ENCODE measurements at places on chromosomes 7 and 10. TPM values are rescaled to one million over a fixed set of nuclear protein-coding genes. Genes with fewer than 3 reads are reported as not detected.

- no peak for DNase-seq
- no peaks in the 10 kb centered on the region for H3K4me1 ChIP-seq
- H3K4me3 ChIP-seq = no peak overlapping the region
- peaks cover 14% of the 10 kb centered on the region for H3K27me3 ChIP-seq
- H3K36me3 ChIP-seq = no peaks in the 10 kb centered on the region
These were observed 25.8 kb upstream of the GPNMB start for GRCh38 chr7:23220690-23221305.

GRCh38 chr7:9711259-9711918 lies 1262.3 kb upstream of the PHF14 start:
- DNase-seq = no peak
- no peaks in the 10 kb centered on the region for H3K27me3 ChIP-seq
- H3K4me3 ChIP-seq = no peak overlapping the region
- H3K36me3 ChIP-seq = no peaks in the 10 kb centered on the region

DNA sequence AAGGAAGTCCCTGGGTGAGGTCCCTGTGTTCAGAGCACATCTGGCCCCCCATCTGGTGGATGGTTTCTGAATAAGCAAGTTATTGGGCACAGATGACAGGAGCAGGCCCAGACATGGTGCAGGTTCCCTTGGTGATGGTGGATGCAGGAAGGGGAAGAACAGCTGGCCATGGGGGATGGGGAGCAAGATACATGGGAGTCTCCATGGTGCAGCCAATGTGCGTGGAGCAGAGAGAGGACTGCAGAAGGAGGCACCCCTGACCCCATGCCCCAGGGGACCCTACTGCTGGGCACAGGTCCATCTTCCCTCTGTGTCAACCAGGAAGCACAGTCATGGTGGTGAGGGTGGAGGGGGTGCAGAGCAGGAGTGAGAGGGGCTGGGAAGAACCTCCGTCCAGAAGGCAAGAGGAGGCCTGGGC lies 43.8 kb upstream of the RABGEF1 start:
- H3K4me1 ChIP-seq = no peaks in the 10 kb centered on the region
- H3K27ac ChIP-seq = no peak overlapping the region
- no peak overlapping the region for H3K4me3 ChIP-seq
- no peaks in the 10 kb centered on the region for H3K36me3 ChIP-seq

- peaks cover 2% of the 10 kb centered on the region for H3K36me3 ChIP-seq
- no peak overlapping the region for H3K27ac ChIP-seq
- peaks cover 6% of the 10 kb centered on the region for H3K4me1 ChIP-seq
- peaks cover 6% of the 10 kb centered on the region for H3K27me3 ChIP-seq
- no peak for DNase-seq
These were observed 4.4 kb upstream of the BICC1 start for GRCh38 chr10:58508316-58508715.

DNA sequence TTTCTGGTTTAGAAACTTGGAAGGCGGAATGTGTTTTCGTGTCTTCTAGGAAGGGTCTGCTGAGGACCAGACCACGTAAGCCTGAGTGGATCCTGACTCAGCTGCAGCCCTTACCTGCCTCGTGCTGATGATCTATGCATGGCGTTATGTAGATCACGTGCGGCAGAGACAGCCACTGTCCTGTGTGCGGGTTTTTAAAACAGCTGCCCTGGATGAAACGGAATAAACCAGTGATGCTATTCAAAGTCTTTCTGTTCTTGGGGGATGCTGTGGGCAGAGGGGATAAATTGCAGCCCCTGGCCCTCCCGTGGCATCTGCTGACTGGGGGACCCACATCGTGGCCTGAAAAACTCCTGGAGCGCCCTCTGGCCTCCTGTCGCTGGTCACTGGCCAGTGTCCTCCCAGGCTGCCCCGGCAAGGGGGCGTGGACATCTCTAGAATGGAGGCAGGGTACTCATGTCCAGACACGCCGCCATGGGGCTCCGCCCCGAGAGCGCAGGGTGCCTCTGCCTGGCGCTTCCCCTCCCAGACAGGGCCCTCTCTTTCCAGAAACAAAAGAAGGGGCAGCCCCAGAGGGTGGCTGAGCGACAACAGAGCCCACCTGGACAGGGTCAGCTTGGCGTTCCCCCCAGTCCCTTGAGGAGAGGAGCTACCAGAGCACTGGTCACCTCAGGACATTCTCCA lies 13.2 kb downstream of the ALKBH4 start:
- no peak overlapping the region for H3K27ac ChIP-seq
- DNase-seq = no peak
- H3K4me1 ChIP-seq = no peaks in the 10 kb centered on the region
- H3K36me3 ChIP-seq = peaks cover 8% of the 10 kb centered on the region
- no peaks in the 10 kb centered on the region for H3K27me3 ChIP-seq
- H3K4me3 ChIP-seq = no peak overlapping the region

DNA sequence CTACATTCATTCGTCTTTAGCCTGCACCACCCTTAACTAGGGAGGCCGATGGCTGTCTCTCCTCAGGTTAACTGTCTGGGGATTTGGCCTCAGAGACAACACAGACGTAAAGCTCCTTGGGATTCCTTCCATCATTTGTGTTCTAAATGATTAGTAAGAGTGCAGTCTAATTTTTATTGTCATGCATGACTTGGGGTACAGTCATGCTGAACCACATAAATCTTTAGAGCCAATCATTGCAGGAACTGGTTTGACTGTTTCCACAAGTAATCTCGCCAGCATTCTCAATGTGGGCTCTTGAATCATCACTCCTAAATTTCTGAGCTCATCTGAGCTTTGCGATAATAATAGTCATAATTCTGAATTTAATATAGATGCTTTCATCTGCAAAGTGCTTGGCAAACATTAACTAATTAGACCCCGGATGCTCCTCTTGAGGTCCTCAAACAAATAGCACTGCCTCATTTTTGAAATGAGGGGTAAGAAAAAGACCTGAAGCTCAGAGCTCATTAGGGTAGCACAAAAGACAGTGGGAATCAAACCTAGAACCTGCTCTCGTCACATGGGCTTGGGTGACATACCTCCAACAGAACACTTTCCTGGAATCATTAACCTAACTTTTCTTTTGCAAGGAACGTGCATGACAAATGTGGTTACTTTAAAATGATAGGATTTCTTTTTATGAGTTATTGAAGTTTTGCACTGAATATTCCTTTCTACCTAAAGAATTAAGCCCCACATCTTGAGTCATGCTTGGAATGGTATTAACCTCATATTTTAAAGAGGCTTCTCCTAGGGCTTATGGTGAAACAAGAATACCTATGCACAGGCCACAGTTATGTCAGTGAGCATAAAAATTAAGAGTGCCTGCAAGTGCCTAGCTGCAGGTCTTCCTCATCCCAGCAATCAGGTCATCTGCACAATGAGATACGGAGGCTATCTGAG lies 118.9 kb upstream of the NRP1 start:
- no peaks in the 10 kb centered on the region for H3K36me3 ChIP-seq
- H3K4me3 ChIP-seq = no peak overlapping the region
- no peaks in the 10 kb centered on the region for H3K4me1 ChIP-seq
- DNase-seq = no peak
- peaks cover 5% of the 10 kb centered on the region for H3K27me3 ChIP-seq
- no peak overlapping the region for H3K27ac ChIP-seq

DNA sequence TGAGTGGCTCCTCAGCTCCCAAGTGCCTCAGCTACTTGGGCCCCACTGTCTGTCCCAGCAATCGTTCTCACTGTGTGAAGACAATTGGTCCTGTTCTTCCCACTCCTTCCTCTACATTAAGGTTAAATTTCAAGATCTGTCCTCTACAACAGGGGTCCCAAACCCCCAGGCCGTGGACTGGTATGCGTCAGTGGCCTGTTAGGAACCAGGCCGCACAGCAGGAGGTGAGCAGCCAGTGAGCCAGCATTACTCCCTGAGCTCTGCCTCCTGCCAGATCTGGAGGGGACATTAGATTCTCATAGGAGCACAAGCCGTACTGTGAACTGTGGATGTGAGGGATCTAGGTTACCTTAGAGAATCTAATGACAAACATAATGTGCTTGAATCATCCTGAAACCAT lies 376.9 kb upstream of the FZD8 start:
- H3K27ac ChIP-seq = no peak overlapping the region
- H3K36me3 ChIP-seq = no peaks in the 10 kb centered on the region
- no peak for DNase-seq
- H3K4me3 ChIP-seq = no peak overlapping the region
- no peaks in the 10 kb centered on the region for H3K27me3 ChIP-seq
- H3K4me1 ChIP-seq = no peaks in the 10 kb centered on the region

- H3K4me3 ChIP-seq = peak overlapping the region; percentile 62
- H3K27me3 ChIP-seq = no peaks in the 10 kb centered on the region
- no peak overlapping the region for H3K27ac ChIP-seq
- DNase-seq = no peak
These were observed 29.2 kb downstream of the FAM3C start for GRCh38 chr7:121366852-121367431.

DNA sequence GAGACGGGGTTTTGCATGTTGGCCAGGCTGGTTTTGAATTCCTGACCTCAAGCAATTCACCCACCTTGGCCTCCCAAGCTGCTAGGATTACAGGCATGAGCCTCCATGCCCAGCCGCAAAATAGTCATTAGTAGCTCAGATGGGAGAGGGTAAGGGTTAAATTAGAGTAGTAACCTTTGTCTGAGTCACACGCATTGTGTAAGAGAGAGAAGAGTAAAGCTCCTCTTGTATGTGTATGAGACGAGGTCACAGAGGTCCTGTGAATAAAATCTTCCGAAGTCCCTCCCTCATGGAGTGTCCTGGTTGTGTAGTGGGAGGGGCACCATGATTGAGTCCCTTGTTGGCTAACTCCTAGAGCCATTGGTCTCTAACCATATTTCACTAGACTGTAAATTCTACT lies 85.2 kb upstream of the CDC14C start:
- H3K36me3 ChIP-seq = no peaks in the 10 kb centered on the region
- no peaks in the 10 kb centered on the region for H3K4me1 ChIP-seq
- no peak for DNase-seq
- no peaks in the 10 kb centered on the region for H3K27me3 ChIP-seq

- H3K4me3 ChIP-seq = no peak overlapping the region
- H3K4me1 ChIP-seq = no peaks in the 10 kb centered on the region
- peaks cover 2% of the 10 kb centered on the region for H3K27me3 ChIP-seq
- no peak overlapping the region for H3K27ac ChIP-seq
These were observed 434.4 kb upstream of the ZMIZ1 start for GRCh38 chr10:78634389-78634815.

DNA sequence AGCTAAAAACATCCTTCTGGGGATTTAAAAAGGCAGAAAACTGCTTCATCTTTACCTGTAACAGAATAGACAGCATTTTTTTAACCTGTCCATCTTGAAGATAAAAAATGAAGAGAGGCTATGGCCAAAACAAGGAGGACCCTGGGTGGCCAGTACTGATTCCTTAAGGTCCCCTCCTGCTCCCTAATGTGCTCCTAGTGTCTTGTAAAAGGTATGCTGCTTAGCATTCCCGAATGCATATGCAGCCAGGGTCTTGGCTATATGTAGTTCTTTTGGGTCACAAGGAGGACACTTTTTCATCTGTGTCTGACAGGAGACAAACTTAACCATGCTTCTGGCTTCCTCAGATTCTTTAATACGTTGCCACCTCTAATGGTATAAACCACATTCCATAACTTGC lies 93.9 kb upstream of the SLC13A1 start:
- no peak overlapping the region for H3K4me3 ChIP-seq
- no peaks in the 10 kb centered on the region for H3K36me3 ChIP-seq

DNA sequence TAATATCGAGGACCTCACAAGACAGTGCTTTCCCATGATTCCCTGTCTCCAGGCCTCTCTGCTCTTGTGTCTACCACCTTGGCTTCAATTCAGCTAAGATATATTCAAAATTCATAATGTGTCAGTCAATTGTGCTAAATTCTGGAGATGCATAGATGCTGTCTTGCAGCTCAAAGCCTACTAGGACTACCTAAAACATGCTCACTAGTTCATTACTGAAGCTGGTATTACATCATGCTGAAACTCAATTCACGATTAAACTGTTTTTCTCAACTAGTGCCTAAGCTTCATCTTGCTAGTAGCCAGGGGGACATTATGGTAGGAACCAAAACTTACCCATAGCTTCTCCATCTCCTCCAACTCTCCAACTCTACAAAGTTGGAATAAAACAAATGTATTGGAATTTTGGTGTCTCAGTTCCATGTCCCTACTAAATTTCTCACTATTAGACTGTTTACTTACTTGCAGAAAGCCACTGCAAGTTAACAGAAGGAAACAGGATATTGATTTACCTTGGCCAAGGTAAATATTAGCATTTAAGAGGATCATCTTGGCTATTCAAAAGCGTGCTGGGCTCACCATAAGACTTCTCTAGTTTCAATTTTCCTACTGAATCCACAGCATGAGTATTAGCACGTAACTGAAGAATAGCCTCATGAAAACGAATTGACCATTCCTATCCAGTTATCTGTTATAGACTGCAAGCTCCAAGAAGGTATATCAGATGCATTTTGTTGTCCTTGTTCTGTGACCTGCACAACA lies 53.6 kb downstream of the CREB3L2 start:
- H3K27me3 ChIP-seq = no peaks in the 10 kb centered on the region
- H3K36me3 ChIP-seq = peaks cover 4% of the 10 kb centered on the region
- peaks cover 25% of the 10 kb centered on the region for H3K4me1 ChIP-seq
- no peak overlapping the region for H3K4me3 ChIP-seq
- no peak overlapping the region for H3K27ac ChIP-seq

CYP2C19 gene
- not detected for total RNA-seq
